ENCODE measurements at places on chromosomes 12 and 14. TPM values are rescaled to one million over a fixed set of nuclear protein-coding genes. Genes with fewer than 3 reads are reported as not detected.

- no peak overlapping the region for H3K27ac ChIP-seq
- DNase-seq, result no peak
- H3K36me3 ChIP-seq, result peaks cover 66% of the 10 kb centered on the region
- no peaks in the 10 kb centered on the region for H3K27me3 ChIP-seq
- no peaks in the 10 kb centered on the region for H3K4me1 ChIP-seq
These were observed 74.9 kb upstream of the SLCO1C1 start for GRCh38 chr12:20620261-20620660.

Gene DNAJC22
- 0.11 TPM for polyA plus RNA-seq

GRCh38 chr12:107929436-107929835 is 154.9 kb downstream of the ASCL4 start:
- H3K27me3 ChIP-seq, result peaks cover 2% of the 10 kb centered on the region
- H3K4me3 ChIP-seq, result no peak overlapping the region
- H3K36me3 ChIP-seq, result no peaks in the 10 kb centered on the region
- no peak overlapping the region for H3K27ac ChIP-seq

Gene EPS8
- polyA plus RNA-seq, result 12.5 TPM

Gene DPF3
- polyA plus RNA-seq, result 21.2 TPM

DNA sequence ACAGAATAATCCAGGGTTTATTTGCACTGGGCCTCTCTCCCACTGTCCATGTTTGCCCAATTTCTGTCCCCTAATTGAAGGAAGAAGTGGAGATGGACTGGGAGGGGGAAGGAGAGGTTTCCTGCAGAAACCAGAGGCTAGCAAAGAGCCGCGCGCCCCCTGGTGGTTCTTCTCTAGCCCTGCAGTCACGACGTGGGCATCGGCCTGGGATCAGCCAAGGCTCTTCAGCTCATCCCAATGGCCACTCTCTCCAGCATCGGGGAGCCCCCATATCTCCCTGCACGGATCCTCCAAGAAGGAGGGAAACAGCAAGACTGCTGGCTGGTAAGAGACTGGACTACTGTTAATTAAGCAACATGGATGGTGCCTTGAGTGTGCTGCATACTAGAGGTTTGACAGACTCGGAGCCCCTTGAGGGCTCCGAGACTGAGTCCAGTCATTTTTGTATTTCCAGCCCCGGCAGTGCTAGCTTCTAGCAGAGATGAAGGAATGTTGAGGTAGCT is 18.7 kb downstream of the ZBTB39 start:
- no peak overlapping the region for H3K27ac ChIP-seq
- no peak overlapping the region for H3K4me3 ChIP-seq
- no peaks in the 10 kb centered on the region for H3K27me3 ChIP-seq
- H3K4me1 ChIP-seq, result peaks cover 16% of the 10 kb centered on the region
- no peaks in the 10 kb centered on the region for H3K36me3 ChIP-seq
- DNase-seq, result peak; percentile 91

Gene PLA2G1B
- not detected for polyA plus RNA-seq

GRCh38 chr14:68932686-68933085 is 46.4 kb downstream of the ACTN1 start:
- no peaks in the 10 kb centered on the region for H3K27me3 ChIP-seq
- no peak overlapping the region for H3K27ac ChIP-seq
- DNase-seq, result peak; percentile 3
- no peaks in the 10 kb centered on the region for H3K36me3 ChIP-seq
- H3K4me1 ChIP-seq, result peaks cover 34% of the 10 kb centered on the region
- H3K4me3 ChIP-seq, result no peak overlapping the region
